ENCODE measurements at places on chromosomes 2 and 18. TPM values are rescaled to one million over a fixed set of nuclear protein-coding genes. Genes with fewer than 3 reads are reported as not detected.

PSMG2 gene
- 84.3 TPM for total RNA-seq

TCF4 gene
- 0.42 TPM for total RNA-seq

DNA sequence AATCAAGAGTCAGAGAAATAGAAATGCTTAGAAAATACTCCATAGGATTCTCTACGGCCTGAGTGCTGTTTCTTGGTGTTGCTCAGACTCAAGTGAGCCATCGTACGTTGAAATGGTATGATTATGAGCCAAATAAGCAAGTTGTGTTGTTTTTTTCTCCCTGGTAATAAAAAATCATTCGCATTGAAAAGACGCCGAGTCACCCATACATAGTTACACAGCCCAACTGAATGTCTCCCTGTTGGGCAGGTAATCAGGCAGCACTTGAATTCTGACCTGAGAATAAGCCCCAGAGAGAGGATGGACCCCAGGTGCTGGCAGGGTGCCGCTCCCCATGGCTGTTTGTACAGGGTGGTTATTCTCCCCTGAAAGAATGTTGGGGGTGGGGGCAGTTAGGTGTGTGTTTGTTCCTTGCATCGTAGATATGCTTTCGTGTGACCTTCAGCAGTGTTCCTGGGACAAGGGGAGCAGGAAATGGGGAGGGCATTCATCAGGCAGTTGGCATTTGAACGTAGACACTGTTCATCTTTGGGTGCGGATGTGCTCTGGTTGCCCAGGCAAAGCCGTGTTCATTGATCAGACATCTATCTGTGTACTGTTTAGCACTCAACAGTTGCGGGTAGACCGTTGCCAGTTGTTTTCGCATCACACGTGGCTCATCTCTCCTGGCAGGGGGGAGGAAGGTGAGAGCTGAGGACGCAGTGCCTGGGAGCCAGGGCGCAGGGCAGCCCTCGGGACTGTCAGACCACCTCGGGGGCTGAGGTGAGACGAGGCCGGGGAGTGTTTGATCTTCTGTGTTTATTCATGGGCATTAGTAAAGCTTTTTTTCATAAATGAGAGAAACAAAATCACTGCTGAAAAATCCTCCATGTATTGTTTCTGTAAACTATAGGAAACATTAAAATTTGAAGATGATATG, 27.3 kb downstream of the MTCL1 start:
- no peak for DNase-seq

GKN1 gene
- total RNA-seq: not detected

GRCh38 chr2:109299536-109299935, 170.5 kb downstream of the SH3RF3 start:
- no peak for DNase-seq

GRCh38 chr2:46569061-46569560, 89.7 kb downstream of the TMEM247 start:
- DNase-seq: no peak

GRCh38 chr2:127398239-127398590, 10.4 kb upstream of the MAP3K2 start:
- DNase-seq: peak; percentile 81

PTPRM gene
- 14.5 TPM for total RNA-seq

- DNase-seq: no peak
Measured at GRCh38 chr2:71226096-71226964, 573 bp downstream of the PAIP2B start.

GRCh38 chr2:140627136-140627535, 1503.7 kb downstream of the LRP1B start:
- no peak for DNase-seq

- no peak for DNase-seq
Measured at GRCh38 chr2:124662946-124663644, 638.0 kb downstream of the CNTNAP5 start.

TUBA3E gene
- total RNA-seq: not detected

GRCh38 chr18:3037423-3037915, 24.5 kb upstream of the LPIN2 start:
- peak; percentile 24 for DNase-seq

DSG1 gene
- total RNA-seq: not detected

- DNase-seq: no peak
Measured at GRCh38 chr2:524442-524841, 152.8 kb downstream of the TMEM18 start.

GRCh38 chr18:5984245-5984644, 88.9 kb upstream of the TMEM200C start:
- DNase-seq: no peak

GRCh38 chr2:79083597-79084251, 4.1 kb downstream of the REG1B start:
- DNase-seq: no peak

- DNase-seq: no peak
Measured at GRCh38 chr2:84749442-84749841, 131.4 kb downstream of the TRABD2A start.

DNA sequence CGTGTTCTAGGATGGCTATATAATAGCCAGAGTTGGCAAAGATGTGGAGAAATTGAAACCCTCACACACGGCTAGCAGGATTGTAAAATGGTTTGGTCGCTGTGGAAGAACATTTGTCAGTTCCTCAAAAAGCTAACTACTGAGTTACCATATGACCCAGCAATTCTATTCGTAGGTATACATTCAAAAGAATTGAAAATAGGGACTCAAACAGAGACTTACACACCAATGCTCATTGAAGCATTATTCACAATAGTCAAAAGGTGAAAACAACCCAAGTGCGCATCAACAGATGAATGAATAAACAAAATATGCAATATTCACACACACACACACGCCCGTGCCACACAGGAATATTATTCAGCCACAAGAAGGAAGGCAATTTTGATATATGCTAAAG, 98.7 kb downstream of the PLA2R1 start:
- DNase-seq: no peak

DNA sequence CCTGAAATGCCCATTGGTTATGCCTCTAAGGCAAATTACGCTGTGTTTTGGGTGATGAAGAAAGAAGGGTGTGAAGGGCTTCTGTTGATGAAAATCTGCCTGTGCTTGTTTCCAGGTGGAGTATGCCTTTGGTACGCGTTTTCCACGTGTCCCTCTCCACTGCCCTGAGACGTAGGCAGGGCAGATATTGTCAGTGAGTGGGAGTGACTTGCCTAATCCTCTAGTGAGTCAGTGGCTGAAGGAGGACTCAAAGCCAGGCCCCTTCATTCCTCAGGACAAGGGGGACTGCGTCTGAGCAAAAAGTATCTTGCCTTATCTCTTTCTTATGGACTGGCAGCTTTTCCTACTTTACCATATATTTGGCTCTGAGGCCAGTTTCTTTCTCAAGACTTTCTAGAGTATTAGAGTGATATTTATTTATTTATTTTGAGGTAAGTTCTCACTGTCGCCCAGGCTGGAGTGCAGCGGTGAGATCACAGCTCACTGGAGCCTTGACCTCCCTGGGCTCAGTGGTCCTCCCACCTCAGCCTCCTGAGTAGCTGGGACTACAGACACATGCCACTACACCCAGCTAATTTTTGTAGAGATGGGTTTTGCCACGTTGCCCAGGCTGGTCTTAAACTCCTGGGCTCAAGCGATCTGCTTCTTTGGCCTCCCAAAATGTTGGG, 10.2 kb downstream of the RALB start:
- DNase-seq: no peak

FMNL2 gene
- 28.1 TPM for total RNA-seq

DNA sequence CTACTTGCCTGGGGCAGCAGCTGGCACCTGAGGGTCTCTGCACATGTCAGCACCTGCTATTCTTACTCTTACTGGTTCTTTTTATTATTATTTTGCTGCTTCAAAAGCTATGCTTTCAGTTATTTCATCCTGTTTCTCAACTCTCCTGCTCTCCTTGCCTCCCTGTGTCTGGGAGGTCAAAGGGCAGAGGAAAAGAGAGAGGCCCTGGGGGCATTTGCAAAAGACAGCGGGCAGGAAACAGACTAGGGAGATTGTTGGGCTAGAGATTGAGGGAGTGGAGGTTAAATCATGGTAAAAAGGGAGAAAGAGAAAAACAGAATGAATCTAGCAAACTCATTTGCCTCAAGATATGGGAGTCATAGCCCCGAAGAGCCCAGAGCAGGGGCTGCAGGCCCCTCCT, 21.1 kb upstream of the RPL31 start:
- no peak for DNase-seq

GRCh38 chr2:74292751-74293150, 50.5 kb downstream of the SLC4A5 start:
- DNase-seq: no peak

DNA sequence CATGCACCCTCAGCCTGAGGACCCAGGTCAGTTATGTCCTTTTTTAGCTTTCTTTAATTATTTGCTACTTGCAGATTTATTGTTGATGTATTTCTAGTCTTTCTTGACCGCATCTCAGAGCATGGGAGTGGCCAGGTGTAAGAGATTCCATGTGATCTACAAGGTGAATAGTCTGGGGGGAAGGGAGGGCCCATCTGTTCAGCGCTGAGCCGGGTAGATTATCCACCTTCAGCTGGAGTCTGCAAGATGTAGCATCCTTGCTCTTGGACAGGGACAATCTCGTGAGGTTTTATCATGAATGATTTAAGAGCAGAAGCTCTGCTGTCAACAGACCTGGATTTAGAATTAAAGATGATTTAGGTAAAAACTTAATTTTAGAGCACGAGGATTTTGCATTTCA, 12.0 kb upstream of the DGKD start:
- no peak for DNase-seq

GRCh38 chr18:10027461-10027860, 113.6 kb downstream of the VAPA start:
- no peak for DNase-seq

- DNase-seq: no peak
Measured at GRCh38 chr2:162492225-162492624, 148.3 kb downstream of the GCA start.

- DNase-seq: no peak
Measured at GRCh38 chr2:135791418-135792190, 45.4 kb downstream of the LCT start.

ALPP gene
- 0.34 TPM for total RNA-seq

GRCh38 chr2:216633616-216634369, 573 bp downstream of the IGFBP2 start:
- DNase-seq: no peak
